ENCODE measurements at places on chromosomes 3 and 15.

DNA sequence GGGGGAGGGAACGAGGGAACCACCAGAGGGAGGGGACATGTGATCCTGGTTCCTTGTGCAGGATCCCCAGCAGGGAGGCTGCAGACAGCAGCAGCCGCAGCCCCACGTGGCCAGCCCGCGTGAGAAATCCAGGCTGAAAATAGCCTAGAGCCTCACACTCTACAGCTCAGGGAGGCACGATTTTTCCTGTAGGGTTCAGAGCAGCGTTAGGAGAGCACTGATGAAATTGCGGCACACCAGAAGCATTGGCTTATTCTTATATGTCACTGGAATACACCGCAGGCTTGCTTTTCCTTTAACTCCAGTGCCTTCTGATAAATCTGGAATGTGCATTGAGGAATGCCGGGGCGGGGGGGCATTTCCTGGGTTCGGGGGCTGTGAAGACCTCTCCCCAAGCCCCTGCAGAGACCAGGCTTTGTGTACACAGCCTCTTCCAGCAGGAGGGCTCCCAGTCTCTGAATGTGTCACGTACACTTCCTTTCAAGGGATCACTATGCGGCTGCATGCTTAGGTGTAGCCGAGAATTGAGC, 193.0 kb downstream of the ATP10A start:
- no peak for DNase-seq

DNA sequence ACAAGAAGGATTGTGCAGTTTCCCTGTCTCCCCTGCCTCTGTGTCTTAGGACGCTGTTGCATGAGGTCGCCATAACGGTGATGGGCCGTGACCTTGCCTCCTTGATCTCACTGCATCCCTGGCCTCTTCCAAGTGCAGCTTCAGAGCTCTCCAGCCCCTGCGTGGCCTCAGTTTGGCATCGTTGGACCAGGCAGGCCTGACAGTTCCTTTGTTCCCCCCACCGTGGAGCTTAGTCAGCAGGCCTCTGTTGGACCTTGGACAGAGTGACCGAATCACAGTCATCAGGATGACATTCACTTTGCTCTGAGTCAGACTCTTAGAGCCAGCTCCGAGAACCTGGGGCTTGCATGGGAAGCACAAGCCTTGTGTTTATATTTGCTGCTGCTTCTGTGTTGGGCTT, 139.4 kb downstream of the OPA1 start:
- DNase-seq = no peak

DNA sequence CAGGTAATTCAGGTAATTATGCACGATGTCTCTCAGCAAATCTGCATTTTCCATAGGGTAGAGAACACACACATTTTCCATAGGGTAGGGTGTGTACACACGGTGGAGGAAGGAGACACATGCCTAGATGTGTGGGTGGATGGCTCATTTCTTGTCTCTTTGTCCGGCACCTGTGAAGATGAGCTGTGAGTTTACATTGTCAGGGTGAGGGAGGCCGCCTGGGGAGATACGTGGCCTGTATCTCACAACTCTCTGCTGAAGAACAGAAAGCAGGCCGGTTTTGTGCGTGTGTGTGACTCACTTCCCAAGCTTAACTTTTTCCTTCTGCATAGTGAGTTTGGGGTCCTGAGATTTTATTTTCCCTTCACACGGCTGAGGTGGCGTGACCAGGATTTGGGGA, 60.3 kb downstream of the SLC6A6 start:
- DNase-seq = no peak

GRCh38 chr15:65937476-65937875, 68.2 kb downstream of the RAB11A start:
- no peak for DNase-seq

DNA sequence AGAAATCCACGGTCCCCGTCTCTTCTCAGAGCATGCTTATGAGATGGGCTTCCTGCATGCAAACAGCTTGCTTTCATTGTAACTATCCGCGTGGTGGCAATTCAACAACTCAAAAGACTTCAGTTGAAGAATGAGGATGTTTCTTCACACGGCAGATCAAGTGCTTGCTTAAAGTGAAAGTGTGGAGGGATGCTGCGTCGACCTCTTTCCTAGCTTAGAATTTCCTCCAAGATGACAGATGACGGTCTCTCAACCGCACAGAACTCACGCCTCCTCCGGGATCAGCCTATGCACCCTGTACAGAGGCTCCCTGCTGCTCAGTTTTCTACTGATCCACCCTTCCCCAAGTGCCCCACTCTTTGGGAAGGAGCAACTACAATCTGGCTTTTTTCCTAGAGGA, 47.8 kb downstream of the PCSK6 start:
- DNase-seq = no peak

DNA sequence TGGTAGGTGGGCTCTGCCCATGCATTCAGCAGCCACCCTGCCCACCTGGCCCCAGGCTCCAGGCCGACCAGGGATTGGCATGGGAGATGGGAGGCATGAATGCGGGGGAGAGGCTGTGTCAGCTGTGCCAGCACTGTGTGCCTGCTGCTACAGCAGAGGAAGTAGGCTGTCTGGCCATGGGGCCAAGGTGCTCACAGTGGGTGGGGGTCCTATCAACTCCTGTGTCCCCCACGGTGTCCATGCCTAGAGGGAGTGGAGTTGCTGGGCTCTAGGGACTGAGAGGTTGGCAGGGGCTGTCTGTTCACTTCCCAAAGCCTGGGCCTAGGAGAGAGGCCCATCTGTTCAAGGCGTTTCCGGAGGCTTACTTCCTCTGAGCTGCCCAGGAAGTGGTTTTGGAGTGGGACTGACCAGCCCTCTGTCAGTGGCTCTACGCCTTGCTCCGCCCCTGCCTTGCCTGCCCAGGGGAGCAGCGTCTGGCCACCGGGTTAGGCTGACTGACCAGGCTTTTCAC, 5.8 kb downstream of the PRKCD start:
- no peak for DNase-seq
